G401 (cell line): ENCODE measurements at places on chromosomes 6 and 20. TPM values are rescaled to one million over a fixed set of nuclear protein-coding genes. Genes with fewer than 3 reads are reported as not detected.

The DOK5 gene
- total RNA-seq = 0.68 TPM in 1 of 2 replicates, not detected in the other

The DNAH8 gene
- total RNA-seq = not detected in 2 replicates

The MDFI gene
- total RNA-seq = 0.18 TPM in 1 of 2 replicates, not detected in the other

The TRIM31 gene
- not detected in 2 replicates for total RNA-seq

The DSP gene
- total RNA-seq = 118 and 161 TPM in 2 replicates

GRCh38 chr6:162708971-162709370 is 18.6 kb downstream of the PRKN start:
- no peak for DNase-seq

DNA sequence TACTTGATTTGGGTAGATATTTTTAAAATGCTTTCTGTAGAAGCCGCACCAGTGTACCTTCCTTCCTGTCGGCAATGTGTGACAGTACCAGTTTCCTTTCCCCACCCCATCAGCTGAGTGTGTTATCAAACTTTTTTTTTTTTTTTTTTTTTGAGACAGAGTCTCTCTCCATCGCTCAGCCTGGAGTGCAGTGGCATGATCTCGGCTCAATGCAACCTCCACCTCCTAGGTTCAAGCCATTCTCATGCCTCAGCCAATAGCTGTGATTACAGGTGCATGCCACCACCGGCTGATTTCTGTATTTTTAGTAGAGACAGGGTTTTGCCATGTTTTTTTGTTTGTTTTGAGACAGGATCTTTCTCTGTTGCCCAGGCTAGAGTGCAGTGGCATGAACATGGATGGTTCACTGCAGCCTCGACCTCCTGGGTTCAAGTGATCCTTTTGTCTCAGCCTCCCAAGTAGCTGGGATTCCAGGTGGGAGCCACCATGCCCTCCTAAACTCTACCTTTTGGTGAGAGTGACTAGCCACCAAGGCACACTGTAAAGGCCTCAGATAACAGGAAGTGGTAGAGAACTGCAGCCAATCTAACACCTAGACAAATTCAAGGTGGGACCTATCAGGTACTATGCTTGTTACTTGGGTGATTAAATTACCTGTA is 26.5 kb upstream of the ZBTB22 start:
- no peak for DNase-seq

GRCh38 chr6:3211681-3212080 is 15.8 kb downstream of the TUBB2B start:
- no peak for DNase-seq

DNA sequence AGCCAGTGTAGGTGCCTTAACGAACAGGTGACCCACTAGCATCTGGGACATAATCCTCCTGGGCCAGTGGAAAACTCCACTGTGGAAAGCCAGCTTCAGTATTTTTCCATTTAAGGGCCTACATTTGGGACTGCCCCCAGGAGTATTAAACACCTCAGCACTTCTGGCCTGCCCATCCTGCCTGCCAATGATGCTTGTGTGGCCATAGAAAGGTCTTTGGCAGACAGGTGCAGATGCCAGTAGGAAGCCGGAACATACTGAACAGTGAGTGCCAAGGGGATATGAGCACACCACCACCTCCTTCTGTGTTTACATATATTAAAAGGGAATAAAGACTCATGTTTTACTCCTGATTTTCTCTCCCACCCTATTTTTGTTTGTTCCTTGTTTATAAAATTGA is 19.9 kb downstream of the MCM8 start:
- peak; percentile 93 for DNase-seq

DNA sequence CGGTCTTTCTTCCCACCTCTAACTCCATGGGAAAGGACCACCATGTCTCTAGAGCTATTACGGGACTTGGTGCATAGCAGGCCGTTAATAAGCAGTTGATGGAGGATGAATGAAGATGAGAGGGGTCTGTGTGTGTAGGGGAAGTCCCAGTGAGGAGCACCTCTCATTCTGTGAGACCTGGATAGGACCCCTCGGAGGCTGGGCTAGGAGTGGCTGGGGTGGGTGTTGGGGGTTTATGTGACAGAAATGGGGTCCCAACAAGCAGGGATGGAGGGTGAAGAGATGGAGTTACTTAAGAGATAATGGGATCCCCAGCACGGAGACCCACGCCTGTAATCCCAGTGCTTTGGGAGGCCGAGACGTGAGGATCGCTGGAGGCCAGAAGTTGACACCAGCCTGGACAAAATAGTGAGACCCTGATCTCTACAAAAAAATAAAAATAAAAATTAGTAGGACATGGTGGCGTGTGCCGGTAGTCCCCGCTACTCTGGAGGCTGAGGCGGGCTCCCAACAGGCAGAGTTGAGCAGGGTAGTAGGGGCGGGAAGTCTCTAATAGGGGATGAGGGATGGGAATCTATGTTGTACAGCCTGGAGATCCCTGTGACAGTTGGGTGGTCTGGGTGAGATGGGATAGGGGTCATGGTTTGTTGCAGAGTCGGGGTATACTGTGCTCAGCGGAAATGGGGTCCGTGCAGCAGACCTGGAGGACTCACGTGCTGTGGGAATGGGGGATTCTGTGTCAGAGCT is 677 bp upstream of the ZNF341 start:
- no peak for DNase-seq

- DNase-seq = peak; percentile 90
These were observed 2.3 kb upstream of the MARCKS start for GRCh38 chr6:113854531-113855499.

GRCh38 chr6:20265842-20266241 is 53.6 kb upstream of the MBOAT1 start:
- DNase-seq = no peak

- DNase-seq = no peak
These were observed 748.4 kb upstream of the CHD6 start for GRCh38 chr20:42366626-42367025.

DNA sequence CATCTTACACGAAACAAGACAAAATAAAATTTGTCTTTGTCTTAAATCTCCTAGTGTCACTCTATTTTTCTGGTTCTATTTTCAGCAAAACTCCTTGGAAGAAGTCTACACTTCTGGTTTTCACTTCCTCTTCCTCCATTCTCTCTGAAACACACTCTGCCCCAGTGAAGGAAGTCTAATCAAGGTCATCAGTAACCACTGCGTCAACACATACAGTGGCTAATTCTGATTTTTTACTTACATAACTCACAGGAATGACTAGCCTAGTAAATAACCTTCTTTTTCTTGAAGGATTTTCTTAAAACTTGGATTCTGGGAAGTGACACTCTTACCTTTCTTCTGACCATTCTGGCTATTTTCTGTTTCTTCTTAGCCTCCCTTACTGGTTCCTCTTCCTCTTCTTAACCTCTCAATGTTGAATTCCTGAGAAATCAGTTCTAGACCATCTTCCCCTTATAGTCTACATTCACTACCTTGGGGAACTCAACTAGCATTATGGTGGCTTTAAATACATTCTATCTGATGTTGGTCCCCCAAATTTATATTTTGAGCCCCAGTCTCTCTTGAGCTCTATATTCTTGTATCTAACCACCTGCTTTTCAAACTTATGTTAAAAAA is 37.5 kb downstream of the AIG1 start:
- no peak for DNase-seq
